ENCODE measurements at places on chromosomes 6 and 20. TPM values are rescaled to one million over a fixed set of nuclear protein-coding genes. Genes with fewer than 3 reads are reported as not detected.

Gene BTNL2
- total RNA-seq: not detected

Gene SIRPD
- 0.69 TPM for total RNA-seq

Gene XKR7
- 0.07 TPM for total RNA-seq

Gene NKAPL
- total RNA-seq: 1.3 TPM

Gene CHRNA4
- total RNA-seq: not detected

Gene SLC13A3
- total RNA-seq: 11.5 TPM

Gene MAP3K5
- total RNA-seq: 26.4 TPM

Gene GGTLC1
- total RNA-seq: 65.2 TPM
